ENCODE measurements at places on chromosomes 3 and 15.
A peak's percentile ranks its signal among the peaks of the same experiment; 100 is the strongest.

GRCh38 chr3:188772886-188773285 lies 398.9 kb upstream of the TPRG1 start:
- no peak for DNase-seq

DNA sequence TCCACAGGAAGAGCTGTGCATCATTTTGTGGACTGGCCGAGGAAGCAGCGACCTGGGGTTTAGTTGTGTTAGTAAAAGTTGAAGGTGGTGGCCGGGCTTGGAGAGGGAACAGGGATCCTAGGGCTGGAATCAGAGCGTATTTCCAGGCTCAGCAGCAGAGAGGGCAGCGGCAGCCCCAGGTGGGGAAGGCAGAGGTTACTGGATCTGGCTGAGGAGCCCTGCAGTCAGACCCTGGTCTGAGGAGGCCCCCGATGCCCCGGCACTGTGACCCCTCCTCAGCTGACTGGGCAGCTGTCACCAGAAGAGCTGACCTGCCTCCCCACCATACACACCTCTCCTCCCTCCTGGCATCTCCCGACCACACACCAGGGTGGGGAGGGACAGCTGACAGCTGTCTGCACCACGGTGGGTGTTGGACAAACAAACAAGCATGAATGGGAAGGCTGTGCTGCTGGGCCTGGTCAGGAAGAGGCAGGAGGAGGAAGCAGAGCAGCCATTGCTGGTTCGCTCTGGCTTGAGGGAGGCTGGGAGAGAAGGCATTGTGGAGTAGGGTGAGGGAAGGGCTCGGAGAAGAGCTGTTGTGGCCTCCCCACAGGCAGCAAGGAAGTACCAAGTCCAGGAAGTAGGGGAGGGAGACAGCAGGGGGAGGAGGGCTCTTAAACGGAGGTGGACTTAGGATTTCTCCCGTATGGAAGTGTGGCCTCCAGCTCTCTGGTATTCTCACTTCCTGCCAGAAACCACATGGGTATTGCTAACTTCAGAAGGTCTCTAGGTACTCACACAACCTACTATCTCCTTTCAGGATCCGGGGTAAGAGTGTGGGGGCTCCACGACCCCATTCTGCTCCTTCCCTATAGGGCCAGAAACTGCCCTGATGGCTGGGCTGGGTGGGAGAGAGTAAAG lies 49.5 kb upstream of the HACD2 start:
- no peak for DNase-seq

- DNase-seq = no peak
Measured at GRCh38 chr3:26718315-26718714, 95.7 kb downstream of the LRRC3B start.

DNA sequence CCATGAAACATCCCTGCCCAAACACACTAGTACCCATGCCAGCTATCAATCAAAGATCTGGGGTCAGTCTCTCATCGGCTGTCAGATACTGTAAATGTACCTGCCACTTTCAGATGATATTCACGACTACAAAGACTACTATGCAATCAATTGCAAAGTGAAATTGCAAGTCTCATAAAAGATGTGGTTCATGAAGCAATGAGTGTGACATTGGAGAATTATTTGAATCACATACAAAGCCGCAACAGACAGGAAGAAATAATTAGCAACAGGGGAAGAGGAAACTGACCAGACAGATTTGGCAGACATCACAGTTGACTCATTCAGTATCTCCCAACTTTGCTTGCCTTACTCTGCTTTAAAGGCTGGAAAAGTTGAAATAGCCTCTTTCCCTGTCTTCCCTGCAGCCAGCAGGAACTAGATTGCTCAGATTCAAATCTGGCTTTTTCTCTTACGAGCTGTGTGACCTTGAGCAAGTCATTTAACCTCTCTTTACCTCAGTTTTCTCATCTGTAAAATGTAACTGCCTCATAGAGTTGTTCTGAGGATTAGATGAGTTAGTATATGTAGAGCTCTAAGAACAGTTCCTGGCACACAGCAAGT lies 95.7 kb upstream of the C3orf80 start:
- peak; percentile 16 for DNase-seq

GRCh38 chr3:62095756-62096155 lies 277.6 kb downstream of the FEZF2 start:
- DNase-seq = no peak

- DNase-seq = peak; percentile 60
Measured at GRCh38 chr3:186108106-186108940, 566 bp downstream of the ETV5 start.

- no peak for DNase-seq
Measured at GRCh38 chr3:186679151-186679550, 13.3 kb downstream of the HRG start.

DNA sequence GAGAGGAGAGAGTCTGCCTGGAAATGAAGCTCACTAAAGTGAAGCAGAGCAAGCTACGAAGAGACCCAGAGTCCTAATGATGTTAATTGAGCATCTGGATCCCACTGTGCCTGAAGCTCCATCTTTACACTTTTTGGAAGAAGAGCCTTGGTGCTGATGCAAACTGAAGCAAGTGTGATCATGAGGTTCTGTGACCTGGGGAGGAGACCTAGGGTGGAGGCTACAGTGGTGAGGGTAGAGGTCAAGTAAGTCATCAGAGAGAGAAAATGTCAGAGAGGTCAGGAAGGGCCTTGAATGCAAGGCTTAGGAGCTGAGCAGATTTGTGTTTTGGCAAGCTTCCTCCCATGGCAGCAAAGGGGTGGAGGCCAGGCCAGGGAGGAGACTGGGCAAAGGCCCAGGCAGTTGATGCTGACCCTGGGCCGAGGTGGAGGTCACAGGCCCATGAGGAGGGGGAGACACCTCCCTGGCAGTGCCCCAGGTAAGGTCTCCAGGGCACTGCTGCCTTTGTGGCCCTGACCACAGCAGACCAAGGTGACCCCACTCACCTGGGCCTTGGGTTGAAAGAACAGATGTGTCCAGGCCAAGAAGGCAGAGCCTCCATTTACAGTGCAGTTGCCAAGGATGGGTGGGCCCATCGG lies 1.6 kb downstream of the GRIP2 start:
- no peak for DNase-seq

DNA sequence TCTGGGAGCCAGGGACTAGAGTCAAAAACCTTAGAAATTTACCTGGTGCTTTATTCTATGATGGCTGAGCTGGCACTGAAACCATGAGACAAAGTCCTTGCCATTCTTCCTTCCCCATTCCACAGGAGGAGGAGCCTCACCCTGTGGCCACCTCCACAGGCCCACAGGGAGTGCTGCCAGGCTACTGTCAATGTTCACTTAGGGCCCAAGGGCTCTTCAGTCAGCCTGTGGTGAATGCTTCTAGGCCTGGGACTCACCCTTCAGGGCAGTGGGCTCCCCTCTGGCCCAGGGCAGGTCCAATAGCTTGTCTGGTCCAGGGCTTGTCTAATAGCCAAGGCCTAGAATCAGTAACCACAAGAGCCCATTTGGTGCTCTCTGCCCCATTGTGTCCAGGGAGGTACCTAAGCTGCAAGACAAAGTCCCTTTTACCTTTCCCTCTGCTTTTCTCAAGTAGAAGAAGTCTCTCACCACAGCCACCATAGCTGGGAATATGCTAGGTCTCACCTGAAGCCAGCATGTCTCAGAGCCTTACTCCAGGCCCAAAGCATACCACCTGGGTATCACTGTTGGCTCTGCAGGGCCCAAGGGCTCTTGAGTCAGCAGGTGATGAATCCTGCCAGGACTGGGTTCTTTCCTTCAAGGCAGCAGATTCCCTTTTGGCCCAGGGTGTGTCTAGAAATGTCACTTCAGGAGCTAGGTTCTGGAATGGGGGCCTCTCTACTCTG lies 61.8 kb upstream of the CHRNB4 start:
- no peak for DNase-seq

- no peak for DNase-seq
Measured at GRCh38 chr15:70033109-70033508, 64.6 kb downstream of the TLE3 start.

GRCh38 chr3:69164296-69164695 lies 41.9 kb upstream of the LMOD3 start:
- DNase-seq = no peak

DNA sequence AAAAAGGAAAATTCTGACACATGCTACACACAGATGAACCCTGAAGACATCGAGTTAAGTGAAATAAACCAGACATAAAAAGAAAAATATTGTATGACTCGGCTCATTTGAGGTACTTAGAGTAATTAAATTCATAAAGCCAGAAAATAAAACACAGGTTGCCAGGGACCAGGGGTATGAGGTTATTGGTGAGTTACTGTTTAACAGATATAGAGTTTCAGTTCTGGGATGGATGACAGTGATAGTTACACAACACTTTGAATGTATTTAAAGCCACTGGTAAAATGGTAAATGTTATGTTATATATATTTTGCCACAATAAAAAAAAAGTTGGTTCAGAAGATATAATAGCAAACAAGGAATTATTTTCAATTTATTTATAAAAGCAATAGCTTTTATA lies 436.1 kb upstream of the WNT5A start:
- DNase-seq = no peak

GRCh38 chr3:118809696-118810498 lies 224.7 kb downstream of the IGSF11 start:
- no peak for DNase-seq

GRCh38 chr3:133236901-133237300 lies 163.0 kb upstream of the BFSP2 start:
- DNase-seq = no peak

DNA sequence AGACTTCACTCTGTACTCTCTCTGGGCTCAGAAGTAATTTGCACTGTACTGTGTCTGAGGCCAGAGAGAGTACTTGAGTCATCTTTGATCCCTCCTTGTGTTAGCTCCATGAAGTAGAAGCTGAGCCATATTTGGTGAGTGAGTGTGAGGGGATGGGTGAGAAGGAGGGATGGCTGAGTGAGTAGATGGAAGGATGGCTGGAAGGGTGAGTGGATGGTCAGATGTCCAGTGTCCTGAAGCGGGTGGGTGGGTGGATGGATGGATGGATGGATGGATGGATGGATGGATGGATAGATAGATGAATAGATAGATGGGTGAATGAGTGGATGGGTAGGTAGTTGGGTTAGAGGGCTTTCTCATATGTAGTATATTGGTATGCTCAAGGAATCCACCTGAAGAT lies 39.3 kb downstream of the FGD5 start:
- no peak for DNase-seq

- DNase-seq = no peak
Measured at GRCh38 chr3:5347486-5347885, 160.0 kb downstream of the EDEM1 start.

DNA sequence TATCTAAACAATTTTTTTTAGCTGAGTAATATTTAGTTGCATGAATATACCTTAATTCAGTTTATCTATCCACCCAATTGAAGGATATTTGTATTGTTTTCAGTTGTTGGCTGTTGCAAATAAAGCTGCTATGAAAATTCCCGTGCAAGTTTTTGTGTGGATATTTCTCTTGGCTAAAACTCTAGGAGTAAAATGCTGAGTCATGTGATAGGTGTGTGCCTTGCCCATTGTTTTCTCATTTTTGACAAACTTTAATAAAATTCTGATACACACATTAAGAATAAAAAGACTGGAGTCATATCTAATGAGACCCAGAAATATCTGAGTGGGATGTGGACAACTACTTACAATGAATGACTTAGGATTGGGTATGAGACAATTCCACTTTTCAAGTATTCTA lies 78.6 kb downstream of the MDFIC2 start:
- no peak for DNase-seq

DNA sequence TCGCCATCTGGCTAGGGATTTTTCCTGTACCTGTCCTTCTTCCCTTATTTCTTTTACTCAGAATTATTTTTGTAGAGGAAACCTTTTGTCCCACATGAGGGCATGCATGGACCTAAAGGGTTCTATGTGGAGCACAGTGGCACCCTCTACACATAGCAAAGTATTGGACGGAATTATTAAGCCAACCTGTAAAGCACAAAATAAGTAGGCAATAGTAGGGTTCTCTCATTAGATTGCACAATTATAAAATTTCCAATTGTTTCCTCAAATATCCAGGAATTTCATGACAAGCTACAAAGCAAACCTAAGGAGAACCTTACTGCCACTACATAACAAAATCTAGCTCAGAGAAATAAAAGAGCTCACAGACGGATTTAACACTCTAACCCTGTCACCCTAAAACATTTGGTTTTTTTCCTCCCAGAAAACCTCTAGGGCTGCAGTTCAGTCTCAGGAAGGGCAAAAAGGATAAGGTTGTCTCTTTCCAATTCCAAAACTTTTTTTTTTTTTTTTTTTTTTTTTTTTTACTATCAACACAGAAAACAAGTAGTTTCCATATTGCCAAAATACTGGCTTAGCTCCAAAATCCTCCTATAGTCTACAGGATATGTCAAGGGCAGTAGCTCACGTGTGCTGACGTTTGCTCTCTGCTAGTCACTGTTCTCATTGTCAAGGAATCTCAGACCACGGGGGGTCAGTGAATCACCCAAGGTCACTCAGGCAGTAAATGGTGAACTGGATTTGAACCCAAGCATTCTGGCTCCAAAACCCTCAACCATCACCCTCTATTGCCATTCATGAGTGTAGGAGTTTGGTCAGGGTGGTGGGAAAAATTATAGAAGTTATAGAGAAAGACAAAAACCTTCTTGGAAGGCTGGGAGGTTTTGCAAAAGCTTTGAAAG lies 52.3 kb downstream of the NCEH1 start:
- DNase-seq = peak; percentile 75

- DNase-seq = no peak
Measured at GRCh38 chr3:131435000-131435399, 53.4 kb downstream of the NUDT16 start.

- DNase-seq = no peak
Measured at GRCh38 chr15:60928210-60928609, 300.9 kb downstream of the RORA start.

DNA sequence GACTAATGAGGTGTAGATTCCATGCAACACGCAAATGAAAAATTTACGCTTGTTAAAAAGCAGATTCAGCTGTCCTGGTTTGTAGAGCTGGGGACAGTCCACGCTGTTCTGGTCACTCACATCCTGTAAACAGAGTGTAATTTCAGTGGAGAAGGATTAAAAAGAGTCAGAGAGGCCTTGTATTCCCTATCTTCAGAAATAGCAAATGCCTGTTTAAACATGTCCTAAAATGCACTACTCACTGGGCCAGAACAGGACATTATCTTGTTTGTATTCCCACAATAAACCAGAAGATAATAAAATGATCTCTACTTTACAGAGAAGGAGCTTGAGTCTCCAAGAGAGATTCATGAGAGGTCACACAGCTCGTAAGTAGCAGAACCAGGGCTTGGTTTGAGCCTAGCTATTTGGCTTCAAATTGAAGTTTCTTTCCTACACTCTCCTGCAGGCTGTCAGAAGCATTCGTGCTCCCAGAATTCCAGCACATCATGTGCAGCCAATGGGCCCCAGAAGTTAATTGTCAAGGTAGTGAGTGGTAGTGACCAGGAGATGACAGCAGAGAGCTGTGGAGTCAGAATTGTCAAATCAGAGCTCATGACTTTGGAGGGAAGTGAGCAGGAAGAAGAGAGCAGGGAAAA lies 242.5 kb downstream of the ATP8B4 start:
- DNase-seq = no peak

GRCh38 chr3:178343433-178344038 lies 192.7 kb upstream of the KCNMB2 start:
- DNase-seq = no peak

DNA sequence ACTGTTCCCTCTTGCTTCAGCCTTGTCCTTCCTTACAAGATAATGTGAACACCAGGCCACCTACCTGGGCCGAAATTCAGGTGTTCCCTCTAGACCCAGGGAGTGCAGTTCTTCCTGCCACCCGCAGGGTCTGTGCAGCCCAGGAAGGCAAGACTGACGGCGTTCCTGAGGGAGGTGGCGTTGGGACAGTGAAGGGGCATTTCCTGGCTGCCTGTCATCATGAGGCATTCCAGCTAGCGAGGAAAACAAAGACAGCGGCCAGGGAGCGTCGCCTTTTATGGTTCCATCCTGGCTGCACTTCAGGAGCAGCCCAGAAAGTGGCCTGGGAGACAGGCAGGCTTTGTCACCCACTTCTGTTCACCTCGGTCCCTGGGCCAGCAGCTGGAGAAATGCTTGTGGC lies 84.8 kb upstream of the WNT5A start:
- DNase-seq = no peak

Data from T1000 (cell line).